NCI-H187 treated with DMSO at 0.1 percent for 48 hours (cell line): ENCODE measurements at places on chromosomes 3 and 15.

DNA sequence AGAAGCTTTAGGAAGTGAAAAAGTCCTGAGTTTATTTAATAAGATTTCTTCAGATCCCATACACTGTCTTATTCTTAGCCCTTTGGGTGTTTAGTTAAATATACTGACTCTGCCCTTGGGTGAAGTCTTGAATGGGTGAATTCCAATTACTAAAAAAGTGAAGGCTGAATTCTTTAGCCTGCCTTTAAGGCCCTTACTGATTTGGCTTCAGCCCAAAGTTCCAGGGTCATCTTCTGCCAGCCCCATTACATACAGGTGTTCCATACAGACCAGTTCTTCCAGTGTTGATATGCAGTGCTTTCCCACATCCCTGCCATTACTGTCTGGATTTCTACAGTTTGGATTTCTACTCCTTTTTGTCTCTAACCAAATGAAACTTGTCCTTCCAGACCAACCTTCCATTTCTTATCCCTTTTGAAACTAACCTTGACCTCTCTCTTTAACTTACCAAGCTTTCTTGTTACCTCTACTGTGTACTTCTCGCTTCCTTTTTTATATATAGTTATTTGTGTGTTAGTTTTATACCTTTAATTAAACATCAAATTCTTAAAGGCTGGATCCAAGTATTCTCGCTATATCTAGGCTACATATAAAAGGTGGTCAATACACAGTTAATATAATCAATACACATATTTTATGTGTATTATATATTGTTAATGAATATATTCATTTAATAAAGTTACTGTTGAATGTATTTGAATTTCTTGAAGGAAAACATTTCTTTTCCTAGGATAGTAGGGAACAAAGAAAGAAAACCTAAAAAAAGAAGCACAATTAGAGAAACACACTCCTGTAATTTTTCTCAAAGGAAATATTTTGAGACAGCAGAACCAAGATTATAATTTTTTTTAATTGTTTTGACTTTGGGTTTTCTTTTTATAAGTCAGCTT is 15.0 kb downstream of the MBNL1 start:
- DNase-seq = no peak

GRCh38 chr3:182052757-182053156 is 341.0 kb downstream of the SOX2 start:
- DNase-seq = no peak

DNA sequence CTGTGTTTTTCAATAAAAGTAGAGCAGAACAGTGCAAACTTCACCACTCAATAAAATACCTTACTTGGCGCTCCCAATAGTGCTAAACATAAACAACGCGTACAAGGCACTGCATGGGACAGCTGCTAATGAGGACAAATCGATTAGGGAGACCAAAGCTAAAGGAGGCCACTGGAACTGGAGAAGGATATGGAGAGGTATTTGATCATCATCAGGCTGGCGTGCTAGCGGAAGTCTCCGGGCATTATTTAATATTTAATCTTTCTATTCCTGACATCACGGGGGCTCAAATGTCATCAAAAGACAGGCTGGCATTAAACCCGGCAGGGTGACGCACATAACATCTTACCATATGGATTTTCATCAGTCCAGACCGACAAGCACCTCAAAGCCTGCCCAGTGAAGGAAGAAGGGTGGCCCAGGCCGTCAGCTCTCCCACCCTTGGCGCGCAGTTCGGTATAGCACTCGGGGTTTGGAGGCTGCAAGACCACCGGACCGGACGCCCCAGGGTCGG is 604 bp downstream of the CCPG1 start:
- DNase-seq = no peak

DNA sequence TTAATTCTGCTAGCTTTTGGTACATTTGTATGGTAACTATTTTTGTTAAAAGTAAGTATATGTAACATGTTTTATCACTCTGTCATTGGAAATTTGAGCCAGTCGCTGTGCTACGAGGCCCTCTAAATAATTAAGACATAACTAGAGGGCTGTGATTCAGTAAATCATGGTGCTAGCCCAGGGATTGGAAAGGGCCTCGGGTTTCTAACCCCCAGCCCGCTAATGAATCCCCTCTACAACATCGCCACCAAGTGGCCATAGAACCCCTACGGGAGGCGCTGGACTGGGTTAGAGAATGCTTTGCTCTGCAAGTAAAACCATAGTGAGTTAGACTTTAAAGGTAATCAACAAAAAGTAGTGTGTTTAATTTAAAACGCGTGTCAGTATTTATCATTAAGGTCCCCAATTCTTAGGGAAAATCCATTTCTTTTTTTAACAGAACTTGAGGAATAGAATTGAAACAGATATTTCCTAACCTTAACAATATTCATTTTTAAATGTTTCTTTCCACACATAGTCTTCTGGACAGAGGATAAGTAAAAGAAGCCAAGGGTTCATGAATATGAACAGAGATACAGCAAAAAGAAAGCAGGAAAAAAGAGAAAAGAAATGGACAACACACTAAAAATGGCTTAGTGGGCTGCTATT is 744.7 kb downstream of the EPHA3 start:
- no peak for DNase-seq

- DNase-seq = peak; percentile 84
Measured at GRCh38 chr3:183447206-183448001, 19.0 kb upstream of the MCF2L2 start.

DNA sequence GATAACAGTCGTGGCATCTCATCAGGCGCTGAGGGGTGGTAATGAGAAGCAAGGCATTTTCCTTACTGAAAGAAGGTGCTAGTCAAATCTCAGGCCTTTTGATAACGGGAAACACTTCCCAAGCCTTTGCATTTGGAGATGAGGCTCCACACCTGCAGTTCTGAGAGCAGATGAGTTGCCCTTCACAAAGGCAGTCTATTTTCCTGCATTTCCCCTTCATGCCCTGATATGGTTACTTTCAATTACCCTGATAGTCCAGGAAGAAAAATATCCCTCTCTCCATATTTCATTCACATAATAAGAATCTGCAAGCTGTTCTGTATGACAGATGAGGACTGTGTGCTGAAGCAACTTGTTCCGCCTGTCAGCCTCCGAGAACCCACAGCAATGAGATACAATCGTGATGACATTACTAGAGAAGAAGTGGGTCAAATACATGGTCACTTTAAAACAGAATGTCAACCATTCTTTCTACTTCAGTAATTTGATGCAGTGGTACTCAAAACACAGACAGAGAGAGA is 25.0 kb downstream of the FHIT start:
- DNase-seq = no peak

- DNase-seq = no peak
Measured at GRCh38 chr15:63857461-63857856, 23.7 kb upstream of the HERC1 start.
